ENCODE measurements at places on chromosomes 7 and 10.

GRCh38 chr7:80781561-80781979 is 137.3 kb downstream of the SEMA3C start:
- DNase-seq, result no peak

- DNase-seq, result no peak
Measured at GRCh38 chr10:120503689-120504088, 46.7 kb downstream of the PLPP4 start.

DNA sequence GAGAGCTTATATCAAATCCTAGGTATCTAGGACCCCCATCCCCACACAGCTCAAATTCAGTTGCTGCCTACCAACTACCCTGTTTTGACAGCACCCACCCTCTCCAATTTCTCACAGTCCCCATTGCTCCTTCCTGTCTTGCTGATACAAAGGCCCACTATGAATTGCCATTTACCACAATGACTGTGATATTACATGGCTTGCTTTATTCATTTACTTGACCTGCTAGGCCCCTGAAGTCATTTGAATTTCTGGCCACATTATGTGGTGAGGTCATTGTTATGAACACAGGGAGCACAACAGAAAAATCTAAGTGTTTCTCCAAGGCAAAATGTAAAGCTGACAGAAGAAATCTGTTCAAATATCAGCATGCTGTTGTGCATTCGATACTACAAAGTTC is 101.4 kb downstream of the PPP1R17 start:
- DNase-seq, result no peak

- DNase-seq, result no peak
Measured at GRCh38 chr7:22137026-22137425, 191.3 kb upstream of the CDCA7L start.

DNA sequence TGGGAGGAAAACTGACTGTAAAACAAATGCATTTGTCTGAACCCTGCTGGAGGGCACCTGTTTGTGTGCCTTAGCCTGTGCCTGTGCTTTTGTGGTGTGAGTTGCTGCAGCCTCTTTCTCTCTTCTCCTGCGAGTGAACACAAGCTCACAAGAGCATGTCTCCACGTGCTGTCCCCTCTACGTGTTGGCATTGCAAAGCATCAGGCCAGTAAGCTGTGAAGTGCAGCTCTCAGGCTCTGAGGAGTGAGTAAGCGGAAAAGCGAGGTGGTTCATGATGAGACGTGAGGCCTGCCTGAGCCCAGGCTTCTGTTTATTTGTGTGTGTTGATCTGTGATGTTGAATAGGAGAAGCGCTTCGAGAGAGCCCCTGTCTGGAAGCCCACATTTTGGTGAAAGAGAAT is 85.6 kb upstream of the PDCD4 start:
- peak; percentile 53 for DNase-seq

GRCh38 chr10:30422151-30422695 is 11.8 kb upstream of the MAP3K8 start:
- DNase-seq, result no peak

DNA sequence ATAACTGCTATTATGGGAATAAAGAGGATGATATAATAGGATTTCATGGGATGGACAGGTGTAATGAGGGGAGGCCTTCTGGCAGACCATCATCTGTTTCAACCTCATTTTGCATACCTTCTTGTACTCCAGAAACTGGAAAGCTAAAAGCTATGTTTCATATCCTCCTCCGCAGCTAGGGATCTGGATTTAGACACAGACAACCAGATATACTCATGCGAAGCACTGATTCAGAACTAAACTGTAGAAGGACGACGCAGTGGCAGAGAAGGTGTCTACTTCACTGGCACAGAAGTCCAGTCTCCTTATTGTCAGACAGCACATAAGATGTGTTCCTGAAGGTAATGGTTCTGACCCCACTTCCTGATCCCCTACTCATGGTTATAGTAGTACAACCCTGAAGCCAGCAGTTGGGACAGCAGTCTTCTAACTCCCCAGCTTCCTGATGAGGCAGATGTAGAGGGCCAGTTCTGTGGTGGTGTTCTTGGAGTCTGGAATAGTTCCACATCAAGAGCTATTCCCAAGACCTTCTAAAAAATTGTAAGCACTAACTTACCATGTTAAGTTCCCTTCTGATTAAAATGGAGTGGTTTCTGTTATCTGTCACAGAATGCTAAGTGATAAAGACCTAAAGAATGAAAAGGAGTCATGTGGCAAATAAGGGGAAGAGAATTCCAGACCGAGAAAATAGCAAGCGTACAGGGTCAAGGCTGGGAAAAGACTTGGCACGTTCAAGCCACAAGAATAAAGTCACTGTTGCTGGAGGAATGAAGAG is 550.3 kb downstream of the GRM8 start:
- no peak for DNase-seq

- DNase-seq, result no peak
Measured at GRCh38 chr10:117166418-117167345, 28.6 kb upstream of the VAX1 start.

DNA sequence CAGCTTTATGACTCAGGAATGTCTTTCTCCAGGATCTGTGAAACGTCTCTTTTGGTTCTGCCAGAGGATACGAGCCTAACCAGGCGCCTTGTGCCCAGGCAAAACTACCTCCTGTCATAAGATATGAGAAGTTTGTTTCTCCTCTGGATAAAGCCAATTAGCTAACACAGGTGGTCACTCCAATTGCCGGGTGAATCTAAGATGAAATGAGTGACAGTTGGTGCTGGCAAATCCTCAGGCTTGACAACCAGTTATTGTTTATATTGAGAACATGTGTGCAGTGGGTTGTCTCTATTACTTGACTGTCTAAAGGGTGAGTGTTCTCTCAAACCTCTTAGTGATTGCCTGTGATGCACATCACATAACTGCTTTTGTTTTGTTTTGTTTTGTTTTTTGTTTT is 449.1 kb downstream of the XPNPEP1 start:
- no peak for DNase-seq

DNA sequence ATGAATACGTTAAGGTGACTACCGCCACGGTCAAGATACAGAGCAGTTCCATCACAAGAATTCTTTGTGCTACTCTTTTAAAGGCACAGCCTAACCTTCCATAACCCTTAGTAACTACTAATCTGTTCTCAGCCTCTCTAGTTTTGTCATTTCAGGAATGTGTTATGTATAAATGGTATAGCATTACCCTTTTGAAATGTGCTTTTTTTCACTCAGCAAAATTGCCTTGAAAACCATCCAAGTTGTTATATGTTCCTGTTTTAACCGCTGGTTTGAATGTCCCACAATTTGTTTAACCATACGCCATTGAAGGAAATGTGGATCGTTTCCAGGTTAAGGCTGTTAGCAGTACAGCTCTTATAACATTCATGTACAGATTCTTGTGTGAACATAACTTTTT is 32.0 kb downstream of the WAC start:
- DNase-seq, result no peak

DNA sequence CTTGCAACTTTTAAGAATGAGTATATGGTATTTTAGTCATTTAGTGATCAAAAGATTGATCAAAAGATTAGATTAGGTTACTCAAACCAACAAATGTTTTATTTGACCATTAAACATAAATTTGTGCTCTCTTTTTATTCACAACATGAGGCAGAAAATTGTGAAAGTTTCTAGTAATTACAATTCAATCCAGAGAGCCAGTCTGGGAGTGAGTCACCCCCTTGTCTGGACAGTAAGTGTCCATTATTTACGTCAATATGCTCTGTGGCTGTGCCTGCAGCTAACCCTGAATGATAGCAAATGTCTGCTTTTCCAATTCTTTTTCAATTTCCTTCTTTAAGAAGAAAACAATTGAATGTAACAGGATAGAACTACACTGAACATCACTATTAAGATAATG is 27.9 kb downstream of the GNG11 start:
- DNase-seq, result no peak

GRCh38 chr10:132458586-132459300 is 61.7 kb downstream of the PWWP2B start:
- DNase-seq, result no peak

GRCh38 chr10:86950349-86950748 is 7.1 kb downstream of the MMRN2 start:
- no peak for DNase-seq

DNA sequence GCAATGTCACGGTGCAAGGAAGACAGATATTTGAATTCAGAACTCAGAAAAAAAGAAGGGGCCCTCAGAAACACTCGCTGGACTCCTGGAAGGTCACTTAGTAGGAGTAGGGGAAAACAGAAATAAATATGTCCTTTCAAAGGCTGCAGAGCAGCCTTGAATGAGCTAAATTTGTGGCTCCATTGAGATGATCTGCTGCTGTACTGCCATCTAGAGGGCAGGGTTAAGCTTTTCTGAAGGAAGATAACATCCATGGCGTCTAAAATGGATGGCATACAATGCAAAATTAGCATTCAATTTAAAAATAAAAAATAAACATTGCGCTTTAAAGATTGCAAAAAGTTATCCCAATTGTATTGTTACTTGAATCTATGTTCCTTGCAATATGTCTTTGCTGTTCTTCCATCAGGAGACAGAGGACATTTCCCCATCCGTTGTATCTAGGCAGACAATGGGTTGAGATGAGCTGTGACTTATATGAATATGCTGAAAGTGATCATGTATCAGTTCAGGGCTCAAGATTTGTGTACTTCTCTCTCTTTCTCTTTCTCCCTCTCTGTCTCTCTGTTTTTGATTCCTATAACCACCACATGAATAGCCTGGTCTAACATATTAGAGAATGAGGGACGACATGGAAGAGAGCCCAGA is 642.2 kb downstream of the SH2D4B start:
- DNase-seq, result no peak

DNA sequence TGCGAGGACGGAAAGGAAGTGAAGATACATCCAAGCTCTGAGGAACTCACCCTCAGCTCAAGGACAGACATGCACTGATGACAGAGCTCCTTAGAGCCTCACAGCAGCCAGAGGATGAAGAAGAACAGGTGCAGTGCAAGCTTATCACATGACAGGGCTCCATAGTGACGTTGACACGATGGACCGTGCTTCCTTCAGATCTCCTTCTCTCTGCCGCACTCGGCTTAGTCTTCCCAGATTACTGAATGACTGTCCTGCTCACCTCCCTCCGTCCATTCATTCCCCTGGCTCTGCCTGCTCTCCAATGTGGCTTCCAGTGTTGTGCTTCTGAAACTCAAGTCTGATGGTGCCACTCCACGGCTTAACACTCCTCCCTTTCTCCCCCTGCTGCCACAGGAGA is 161.5 kb upstream of the PFKP start:
- no peak for DNase-seq

DNA sequence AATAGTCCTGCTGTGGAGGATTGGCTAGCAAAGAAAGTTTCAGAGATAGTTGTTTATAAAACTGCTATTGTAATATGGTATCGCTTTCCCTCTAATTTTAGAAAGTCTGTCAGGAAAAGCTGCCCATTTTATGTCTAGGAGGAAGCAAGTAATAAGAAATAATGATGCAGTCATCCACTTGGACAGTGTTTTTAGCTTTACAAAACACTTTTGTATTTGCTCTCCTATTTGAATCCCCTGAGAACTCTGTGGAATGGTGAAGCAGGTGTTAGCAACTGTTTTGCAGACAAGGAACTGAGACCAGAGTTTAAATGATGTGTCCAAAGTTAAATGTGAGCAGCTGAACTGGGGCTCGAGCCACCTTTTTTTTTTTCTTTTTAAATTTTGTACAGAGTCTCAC is 455.8 kb downstream of the XPNPEP1 start:
- DNase-seq, result no peak

DNA sequence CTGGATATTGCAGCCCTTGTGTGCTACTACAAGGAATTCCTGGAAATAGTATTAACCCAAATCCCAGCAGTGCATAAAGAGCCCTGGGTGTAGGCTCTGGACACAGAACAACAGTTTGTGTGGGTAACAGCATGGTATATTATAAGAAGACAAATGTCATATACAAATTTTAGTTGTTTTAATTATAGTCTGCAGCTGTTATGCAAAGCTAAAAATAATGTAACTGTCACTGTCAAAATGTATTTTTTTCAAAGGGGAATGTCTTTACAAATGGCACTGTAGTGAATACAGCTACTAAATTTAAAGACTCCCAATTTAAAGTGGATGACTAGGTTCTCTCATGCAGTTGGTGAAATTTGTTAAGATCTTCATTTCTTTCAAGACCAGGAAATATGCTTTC is 339.0 kb downstream of the GPR37 start:
- no peak for DNase-seq

- DNase-seq, result no peak
Measured at GRCh38 chr7:27302590-27302989, 60.0 kb downstream of the EVX1 start.

DNA sequence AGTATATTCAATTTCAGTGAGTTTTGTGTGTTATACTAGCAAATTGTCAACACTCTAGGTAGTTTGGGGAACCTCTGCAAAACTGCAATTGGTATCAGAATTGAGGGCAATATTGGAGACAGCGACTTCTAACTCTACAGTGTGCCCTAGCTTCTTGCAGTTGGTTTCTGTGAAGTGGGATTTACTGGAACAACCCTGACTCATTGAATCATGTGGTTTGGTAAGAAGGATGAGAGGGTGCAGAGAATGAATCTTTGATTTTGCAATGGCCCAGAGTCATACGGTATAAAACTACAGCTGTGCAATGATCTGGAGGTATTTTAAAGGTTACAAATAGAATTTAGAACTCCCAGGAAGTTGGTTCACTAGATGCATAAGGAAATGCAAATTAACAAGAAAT is 129.1 kb upstream of the PPP1R3A start:
- DNase-seq, result no peak

DNA sequence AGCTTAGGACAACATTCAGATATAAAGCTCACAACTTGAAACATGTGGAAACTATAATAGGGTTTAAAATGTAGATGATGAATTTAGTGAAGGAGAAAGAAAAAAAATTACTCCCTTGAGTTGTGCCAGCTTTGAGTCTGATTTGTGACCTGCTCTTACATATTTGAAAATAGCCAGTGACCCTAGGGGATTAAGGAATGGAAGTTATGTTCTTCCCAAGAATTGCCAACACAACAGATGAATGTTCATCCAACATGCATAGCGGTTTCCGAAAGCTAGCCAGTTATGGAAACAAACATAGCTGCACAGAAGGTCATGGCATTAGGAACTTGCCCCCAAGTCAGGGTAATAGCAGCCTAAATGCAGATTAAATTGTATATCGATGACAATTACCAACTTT is 10.8 kb downstream of the TMEM196 start:
- DNase-seq, result no peak

- no peak for DNase-seq
Measured at GRCh38 chr10:34922138-34922537, 107.0 kb upstream of the PARD3 start.

DNA sequence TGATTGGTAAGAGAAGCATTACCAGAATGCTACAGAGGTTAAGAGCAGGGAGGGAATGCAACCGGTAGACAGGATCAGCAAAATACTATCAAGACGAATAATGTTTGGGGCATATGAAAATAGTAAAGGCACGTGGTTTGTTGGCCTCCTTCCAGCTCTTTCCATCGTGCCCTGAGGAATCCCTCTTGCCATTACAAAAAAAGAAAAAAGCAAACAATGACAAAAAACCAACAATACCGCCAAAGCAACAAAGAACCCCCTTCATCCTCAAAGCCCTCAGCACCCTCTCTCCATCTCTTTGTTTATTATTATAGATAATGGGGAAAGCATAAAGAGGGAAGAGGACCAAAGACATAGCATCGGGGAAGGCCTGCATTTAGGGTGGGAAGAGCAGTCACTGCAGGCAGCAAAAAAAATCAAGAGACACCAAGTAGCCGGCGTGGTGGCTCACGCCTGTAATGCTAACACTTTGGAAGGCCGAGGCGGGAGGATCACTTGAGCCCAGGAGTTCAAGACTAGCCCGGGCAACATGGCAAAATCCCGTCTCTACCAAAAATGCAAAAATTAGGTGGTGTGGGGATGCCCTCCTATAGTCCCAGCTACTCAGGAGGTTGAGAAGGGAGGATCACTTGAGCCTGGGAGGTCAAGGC is 78.0 kb downstream of the HIP1 start:
- no peak for DNase-seq

- DNase-seq, result no peak
Measured at GRCh38 chr7:46058086-46058823, 137.2 kb upstream of the IGFBP3 start.

Data from DMS153 (cell line).